Activated CD4-positive, CD25-positive, alpha-beta regulatory T cell treated with anti-CD3 and anti-CD28 coated beads, Interleukin-2, amount 50 U/mL, for 24 hours (primary cell): ENCODE measurements at places on chromosomes 1 and 21.

DNA sequence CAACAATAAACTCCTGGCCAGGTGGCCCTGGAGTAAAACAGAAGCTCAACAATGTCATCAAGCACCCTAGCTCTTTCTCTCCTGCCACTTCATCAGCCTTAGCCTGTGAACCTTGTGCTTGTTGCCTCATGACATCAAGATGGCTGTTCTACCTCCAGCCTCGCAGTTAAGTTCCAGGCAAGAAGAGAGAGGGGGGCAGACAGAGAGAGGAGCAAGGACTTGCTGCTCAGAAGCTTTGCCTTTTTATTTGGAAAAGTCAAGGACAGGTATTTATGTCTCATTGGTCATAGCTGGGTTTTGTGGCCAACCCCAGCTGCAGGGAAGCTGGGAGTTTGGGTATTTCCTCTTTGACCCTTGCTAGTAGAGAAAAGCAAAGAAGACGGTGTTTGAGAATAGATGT lies 60.3 kb upstream of the GADD45A start:
- no peak for ATAC-seq

GRCh38 chr1:118253053-118253915 lies 68.3 kb upstream of the SPAG17 start:
- no peak for ATAC-seq

GRCh38 chr1:91752324-91752723 lies 133.6 kb downstream of the TGFBR3 start:
- ATAC-seq = peak; percentile 39

DNA sequence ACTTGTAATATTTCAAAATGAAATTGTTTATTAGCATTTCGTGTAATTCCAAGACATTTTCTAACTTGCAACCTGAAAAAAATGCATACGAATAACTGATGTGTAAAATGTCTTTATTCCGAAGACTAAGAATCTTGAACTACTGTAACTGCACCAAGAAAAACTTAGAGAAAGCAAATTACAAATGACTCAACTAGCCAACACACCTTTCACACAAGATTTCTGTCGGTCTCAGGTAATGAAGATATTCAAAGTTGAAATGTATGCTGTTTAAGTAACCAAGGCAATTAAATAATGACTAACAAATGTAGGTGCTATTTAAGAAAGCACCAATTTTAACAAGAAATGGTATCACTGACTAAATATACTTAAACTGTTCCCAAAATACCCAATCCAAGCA lies 2.1 kb downstream of the CLSTN1 start:
- no peak for ATAC-seq

- peak; percentile 92 for ATAC-seq
These were observed 39.8 kb upstream of the C1orf105 start for GRCh38 chr1:172380441-172381244.

GRCh38 chr21:41766883-41767605 lies at the start of gene RIPK4:
Gene RIPK4, minus strand, starts transcription at chr21:41767052. Its CDS starts 11 bp downstream, at chr21:41767041.
- ATAC-seq = peak; percentile 48

GRCh38 chr21:37164742-37165141 lies 91.7 kb downstream of the TTC3 start:
- ATAC-seq = no peak

DNA sequence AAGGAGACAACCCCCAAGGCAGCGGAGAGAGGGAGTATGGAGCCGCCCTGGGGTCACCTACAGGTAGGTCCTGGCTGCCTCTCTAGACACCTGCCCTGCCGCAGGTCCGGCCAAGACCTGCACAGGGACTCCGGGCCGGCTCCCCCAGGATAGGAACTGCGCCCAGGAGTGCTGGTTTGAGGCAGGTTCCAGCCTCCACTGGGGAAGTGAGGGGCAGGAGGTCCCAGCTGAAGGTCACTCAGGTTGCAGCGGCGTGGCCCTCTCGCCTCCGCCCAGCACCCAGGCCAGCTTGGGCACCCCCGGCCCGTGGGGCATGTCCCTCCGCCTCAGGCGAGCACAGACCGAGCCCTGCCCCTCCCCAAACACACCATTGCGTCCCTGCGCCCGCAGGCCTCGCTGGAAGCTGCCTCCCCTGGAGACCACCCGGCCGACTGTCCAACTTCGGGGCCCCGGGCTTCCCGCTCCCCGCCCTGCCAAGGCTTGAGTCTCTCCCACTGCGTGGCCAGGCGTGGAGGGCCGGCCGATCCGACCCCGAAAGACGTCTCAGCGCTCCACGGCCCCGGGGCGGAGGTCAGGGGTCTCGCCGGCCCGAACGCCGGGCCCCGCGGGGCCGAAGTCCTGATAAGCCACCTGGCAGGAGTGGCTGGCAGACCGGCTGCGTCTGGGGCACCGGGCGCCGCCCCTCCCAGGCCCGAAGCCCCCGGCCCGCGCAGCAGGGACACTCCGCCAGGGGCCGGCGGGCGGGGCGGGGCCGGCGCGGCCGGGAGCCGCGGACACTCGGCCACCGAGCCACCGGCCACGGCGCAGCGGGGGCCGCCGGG lies 1.4 kb upstream of the SKI start:
- no peak for ATAC-seq
